ENCODE measurements at places on chromosomes 12 and 14.

GRCh38 chr14:99552572-99553216 lies 51.3 kb downstream of the CCDC85C start:
- DNase-seq: no peak

GRCh38 chr14:83470466-83470865 lies 1936.8 kb upstream of the SEL1L start:
- no peak for DNase-seq

- no peak for DNase-seq
Observed at GRCh38 chr12:2650261-2651067, 144.3 kb upstream of the FKBP4 start.

DNA sequence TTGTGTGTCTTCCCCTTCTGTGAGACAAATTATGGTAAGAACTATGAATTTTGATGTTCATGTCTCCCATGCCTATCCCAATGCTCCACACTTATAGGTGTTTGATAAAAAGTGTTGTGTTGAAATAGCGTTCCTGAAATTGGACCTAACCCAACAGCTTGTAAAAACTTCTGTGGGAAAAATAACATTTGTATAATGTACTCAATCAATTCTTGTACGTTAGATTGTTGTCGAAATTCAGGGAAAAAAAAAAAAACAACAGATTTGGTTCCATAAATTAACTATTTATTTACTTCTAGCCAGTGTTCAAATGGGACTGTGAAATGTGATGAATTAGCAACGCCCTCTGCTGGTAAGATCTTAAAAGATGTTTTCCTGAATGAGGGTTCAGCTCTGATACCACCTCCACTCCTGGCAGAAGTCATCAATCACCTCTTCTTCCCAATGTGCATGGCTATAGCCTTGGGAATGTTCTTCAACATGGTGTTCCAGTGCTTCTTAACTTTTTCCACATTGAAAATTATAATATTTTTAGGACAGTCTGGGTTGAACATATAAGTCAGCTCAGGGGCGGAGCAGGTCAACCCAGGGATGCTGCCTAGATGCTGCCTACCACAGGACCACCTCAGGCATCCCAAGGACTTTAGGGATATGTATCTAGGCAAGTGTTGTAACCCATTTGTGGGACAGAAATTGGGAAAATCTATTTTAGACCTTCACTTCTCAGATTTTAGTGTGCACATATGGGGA lies 170.6 kb downstream of the OTOGL start:
- peak; percentile 78 for DNase-seq

GRCh38 chr12:86256163-86256562 lies at the start of gene MGAT4C:
MGAT4C (minus strand) TSS chr12:86256391.
- DNase-seq: peak; percentile 98

- no peak for DNase-seq
Observed at GRCh38 chr12:131867891-131868675, 26.3 kb upstream of the ULK1 start.

GRCh38 chr12:13836099-13836498 lies 145.3 kb downstream of the GRIN2B start:
- no peak for DNase-seq

DNA sequence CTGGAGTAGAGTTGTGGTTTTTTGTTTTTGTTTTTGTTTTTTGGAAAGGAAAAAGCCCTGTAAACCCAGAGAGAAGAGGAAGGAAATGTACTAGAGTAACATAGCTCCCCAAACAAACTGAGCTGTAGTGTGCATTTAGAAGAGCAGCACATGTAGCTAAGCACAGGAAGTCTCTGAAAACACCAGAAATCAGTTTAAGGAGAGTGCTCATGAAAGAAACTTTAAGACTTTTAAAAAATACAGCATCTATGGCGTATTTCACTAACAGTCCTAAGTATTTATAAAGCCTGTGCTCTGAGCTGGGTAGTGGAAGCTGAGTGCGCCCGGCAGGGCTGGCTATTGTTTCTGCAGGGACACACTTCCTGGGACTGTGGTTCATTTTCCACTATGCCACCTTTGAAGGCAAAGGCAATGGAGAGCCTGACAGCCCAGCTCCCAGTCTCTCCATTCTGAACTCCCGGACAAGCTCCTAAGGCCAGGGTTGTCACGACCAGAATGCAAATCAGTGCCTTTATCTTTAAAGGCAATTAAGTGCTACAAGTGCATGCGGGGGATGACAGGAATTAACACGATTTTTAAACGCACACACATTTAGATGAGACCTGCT lies 45.4 kb downstream of the NIN start:
- no peak for DNase-seq

- DNase-seq: no peak
Observed at GRCh38 chr12:47121146-47121545, 41.4 kb upstream of the AMIGO2 start.

- DNase-seq: no peak
Observed at GRCh38 chr14:67576216-67576955, 23.7 kb downstream of the PIGH start.

- no peak for DNase-seq
Observed at GRCh38 chr14:68749487-68750475, 43.1 kb downstream of the ZFP36L1 start.

DNA sequence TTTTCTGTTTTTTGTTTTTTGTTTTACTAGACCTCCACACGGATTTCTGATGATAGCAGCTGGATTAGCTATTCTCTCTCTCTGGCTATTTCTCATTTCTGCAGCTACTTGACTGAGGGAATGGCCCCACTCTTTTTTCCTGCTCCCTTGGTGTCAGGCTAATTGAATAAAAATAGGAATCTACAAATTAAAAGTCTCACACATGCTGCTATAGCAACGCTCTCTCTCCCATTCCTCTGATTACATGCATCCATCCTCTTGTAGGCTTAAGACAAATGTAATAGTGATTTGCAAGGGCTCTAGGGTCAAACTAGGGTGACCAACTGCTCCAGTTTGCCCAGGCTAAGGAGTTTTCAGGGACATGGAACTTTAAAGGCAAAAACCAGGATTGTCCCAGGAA lies 221.8 kb downstream of the PHLDA1 start:
- no peak for DNase-seq

DNA sequence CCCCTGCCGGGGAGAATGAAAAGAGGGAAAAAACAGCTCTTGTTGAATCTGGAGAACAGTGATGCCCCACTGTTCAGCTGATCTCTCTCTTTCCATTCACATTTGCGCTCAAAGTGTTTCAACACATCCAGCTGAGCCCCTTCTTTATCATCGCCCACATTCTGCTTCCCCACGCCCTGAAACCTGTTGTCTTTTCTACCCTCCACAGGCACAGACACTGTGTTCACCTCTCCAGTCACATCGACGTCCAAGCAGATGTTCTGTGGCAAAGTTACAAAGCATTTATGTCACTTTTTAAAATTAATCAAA lies 338.7 kb downstream of the EGLN3 start:
- no peak for DNase-seq

GRCh38 chr12:120835657-120836056 lies 68.5 kb downstream of the SPPL3 start:
- no peak for DNase-seq

DNA sequence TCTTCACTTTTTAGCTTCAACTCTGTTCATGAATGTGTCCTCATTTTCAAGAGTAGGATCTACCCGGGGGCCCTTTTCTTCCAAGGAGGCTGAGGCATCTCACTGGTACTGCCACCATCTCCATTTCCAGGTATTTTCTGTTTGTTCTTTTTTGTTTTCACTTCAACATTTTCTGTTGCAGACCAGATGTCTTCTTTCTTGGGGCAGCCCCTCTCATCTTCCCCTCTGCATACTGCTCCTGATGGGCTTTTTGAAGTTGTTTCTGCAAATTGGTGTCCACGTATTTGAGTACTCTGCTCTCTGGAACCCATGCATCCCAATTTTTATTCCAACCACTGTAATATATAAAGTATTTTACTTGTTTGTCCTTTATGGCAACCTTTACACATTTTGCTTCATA lies 66.5 kb downstream of the LRP6 start:
- no peak for DNase-seq

DNA sequence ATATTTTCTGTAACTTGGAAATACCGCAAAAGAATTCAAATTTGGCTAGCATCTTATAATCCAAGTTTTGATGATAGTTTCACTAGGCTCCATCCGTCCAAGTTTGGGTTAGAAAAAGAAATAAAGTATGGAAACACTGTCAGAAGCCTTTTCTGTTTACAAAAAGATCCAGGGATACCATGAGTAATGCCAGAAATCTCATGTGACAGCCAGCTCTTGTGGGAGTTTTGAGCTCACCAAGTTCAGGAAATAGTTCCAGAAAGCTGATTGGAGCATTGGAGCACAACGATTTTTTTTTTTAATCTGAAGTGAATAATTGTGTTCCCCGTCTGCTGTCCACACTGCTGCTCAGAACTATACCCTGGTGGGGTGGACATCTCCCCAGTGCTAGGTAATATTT lies 229.7 kb upstream of the NPAS3 start:
- DNase-seq: no peak

GRCh38 chr14:24378981-24379906 lies 11.3 kb downstream of the NFATC4 start:
- no peak for DNase-seq

GRCh38 chr12:29164477-29165393 lies 15.7 kb downstream of the FAR2 start:
- DNase-seq: no peak

DNA sequence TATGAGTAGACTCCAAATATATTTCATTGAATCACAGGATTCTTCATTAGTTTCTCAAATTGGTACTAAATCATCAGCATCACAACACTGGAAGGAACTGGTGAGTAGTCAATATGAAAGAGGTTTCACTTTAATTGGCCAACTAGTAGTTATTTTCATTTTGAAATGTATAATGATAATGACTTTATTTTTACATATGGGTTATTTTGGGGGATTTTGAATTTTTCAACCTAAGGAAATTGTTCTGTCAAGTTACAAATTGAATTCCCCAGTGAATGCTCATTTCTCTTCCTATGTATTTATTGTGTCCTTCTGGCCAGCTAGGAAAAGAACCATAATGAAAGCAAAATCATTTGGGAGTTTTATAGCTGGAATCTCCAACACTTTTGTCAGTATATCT lies 174.2 kb upstream of the ATP2B1 start:
- no peak for DNase-seq

Measured in NCI-H748 treated with DMSO at 0.1 percent for 48 hours (cell line).